NCI-H1092 treated with DMSO at 0.1 percent for 48 hours (cell line): ENCODE measurements at places on chromosomes 2 and 18.

DNA sequence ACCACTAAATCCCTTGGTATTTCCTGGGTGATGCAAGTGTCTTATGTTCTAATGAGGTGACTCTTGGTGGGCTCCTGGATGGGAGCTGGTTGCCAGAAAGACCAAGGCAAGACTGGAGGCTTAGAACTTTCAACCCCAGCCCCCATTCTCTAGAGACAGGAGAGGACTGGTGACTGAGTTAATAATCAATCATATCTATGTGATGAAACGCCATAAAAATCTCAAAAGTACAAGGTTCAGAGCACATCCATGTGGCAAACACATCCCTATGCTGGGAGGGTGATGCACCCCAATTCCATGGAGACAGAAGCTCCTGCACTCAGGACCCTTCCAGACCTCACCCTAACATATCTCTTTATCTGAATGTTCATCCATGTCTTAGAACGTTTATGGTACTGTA lies 139.5 kb upstream of the LINC00305 start:
- no peak for DNase-seq

GRCh38 chr2:138323382-138324067 lies 178.0 kb upstream of the SPOPL start:
- no peak for DNase-seq

GRCh38 chr2:178628605-178629004 lies 148.3 kb downstream of the PLEKHA3 start:
- no peak for DNase-seq

DNA sequence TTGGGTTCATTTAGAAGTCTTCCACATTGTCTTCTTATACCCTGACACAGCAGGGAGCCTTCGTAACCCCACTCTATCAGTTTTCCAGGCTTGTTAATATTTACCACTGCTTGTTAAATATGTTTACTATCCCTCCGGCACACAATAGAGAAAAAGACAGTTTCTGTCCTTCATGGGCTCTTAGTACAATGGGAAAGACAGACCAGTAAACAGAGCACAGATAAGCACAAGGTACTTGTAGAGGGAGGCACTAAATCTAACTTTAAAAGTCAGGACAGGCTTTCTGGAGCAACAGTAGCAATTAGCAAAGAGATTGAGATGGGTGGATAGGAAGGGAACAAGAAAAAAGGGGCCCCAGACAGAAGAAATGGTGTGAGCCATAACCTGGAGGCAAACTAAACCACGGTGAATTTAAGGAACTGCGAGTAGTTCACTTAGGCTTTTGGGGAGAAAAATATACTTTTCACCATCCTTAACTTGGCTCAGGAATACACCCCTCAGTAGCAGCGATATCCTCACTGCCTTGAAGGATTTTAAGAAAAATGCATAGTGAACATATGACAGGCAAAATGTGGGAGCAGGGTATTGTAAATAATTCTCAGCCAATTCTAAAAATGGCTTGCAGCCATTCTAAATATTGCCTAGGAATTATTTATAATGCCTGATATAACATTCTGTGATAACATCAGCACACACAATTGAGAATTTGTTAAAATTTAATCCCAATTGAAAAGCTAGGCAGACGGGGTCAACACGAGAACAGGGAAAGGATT lies 383.7 kb downstream of the CDH2 start:
- DNase-seq: peak; percentile 47
